Lung microvascular endothelial cell (primary cell): ENCODE measurements at places on chromosomes 2 and 18.
A peak's percentile ranks its signal among the peaks of the same experiment; 100 is the strongest.

DNA sequence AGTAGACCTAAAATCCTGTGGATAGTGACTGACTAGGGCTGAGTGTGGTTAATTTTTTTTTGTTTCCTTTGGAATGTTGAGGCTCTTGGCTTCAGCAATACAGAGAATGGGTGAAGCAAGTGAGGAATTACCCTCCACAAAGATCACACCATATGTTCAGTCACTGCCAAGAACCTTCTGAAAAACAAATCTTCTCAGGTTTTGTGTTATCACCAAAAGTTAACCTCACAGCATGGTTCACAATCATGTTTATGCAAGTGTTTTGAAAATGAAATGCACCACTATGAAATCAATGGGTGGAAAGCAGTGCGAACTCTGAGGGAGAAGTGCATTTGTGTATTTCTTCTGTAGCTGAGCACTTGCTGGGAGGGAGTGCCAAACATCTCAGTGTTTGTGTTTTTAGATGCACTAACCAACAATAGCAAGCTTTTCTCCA lies 44.4 kb downstream of the SPATS2L start:
- no peak for DNase-seq

GRCh38 chr2:30165050-30165520 lies 18.3 kb downstream of the YPEL5 start:
- DNase-seq: peak; percentile 92

DNA sequence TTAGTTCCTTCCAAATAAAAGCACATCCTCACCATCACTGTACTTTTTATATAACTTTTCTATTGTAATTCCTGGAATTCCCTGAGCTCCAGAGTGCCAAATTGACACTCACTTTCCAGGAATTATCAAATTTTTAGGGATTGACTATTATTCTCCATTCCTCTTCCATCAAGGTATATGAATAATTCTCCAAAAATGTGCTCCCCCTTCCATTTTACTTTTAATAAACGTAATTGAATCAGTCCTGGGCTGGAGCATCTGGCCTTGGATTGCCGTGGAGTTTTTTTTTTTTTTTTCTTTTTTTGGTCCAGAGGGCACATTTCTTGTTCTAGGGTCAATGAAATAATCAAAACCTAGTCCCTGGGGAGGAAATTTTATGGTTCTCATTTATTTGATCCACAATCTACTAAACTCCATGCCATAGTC lies 304.3 kb downstream of the CDCA7 start:
- DNase-seq: no peak

DNA sequence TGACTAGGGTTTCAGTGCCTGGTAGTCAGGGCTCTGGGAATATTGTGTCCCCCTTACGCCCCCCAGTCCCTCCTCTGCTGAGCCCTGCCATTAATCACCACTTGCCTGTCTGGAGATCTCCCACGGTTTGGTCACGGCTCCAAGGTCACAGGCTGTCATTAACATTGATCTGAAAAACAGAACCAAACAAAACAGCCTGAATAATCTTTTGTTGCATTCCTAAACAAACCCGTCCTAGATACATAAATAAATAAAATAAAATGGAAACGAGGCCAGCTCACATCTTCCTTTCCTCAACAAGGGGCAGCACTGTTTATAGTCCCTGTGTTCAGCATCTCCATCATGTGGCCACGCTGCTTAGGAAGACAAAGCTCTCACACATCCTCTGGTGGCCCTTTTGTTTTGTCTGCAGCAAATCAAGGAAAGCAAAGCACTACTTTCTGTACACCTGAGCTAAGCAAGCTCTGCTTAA lies 282.8 kb downstream of the AGPS start:
- no peak for DNase-seq

- no peak for DNase-seq
Observed at GRCh38 chr2:136402281-136402680, 284.3 kb upstream of the CXCR4 start.

GRCh38 chr2:218897394-218898108 lies 16.9 kb downstream of the WNT10A start:
- no peak for DNase-seq

GRCh38 chr2:84729224-84729623 lies 151.7 kb downstream of the TRABD2A start:
- DNase-seq: no peak

GRCh38 chr2:150909613-150910012 lies 352.1 kb downstream of the RBM43 start:
- no peak for DNase-seq

DNA sequence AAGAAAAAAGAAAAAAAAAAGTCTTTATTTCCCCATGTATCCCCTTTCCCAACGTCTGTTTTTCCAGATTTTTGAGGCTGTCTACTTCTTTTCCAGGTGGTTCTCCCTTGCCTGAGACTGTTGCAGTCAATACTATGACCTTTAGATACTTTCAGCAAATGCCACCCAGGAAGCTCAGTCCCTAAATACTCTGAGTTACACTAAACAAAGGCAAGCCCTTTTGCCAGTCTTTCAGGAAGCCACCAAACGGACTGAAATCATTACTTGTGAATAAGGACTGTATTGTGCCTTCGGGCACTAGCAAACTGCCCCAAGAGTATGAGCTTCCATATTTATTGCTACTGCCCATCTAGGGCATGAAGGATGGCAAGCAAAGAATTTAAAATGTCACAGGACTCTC lies 621.3 kb downstream of the SUCLG1 start:
- no peak for DNase-seq

- DNase-seq: no peak
Observed at GRCh38 chr2:67712484-67712883, 315.4 kb downstream of the ETAA1 start.

DNA sequence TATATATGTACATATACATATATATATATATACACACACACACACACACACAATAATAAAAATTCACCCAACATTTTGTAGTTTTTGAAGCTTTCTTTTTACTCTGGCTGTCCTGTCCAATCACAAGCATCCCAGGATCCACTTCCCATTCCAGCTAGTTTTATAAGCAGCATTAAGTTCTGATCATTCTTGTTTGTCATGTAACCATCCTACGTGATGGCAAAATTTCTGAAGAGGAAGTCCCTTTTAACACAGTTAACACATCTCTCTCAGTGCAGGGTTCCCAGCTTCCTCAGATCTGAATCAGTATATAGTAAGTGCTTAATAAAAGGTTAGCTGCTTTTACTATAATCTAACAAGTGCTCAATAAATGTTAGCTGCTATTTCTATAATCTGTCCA lies 26.4 kb downstream of the MYOM1 start:
- no peak for DNase-seq

DNA sequence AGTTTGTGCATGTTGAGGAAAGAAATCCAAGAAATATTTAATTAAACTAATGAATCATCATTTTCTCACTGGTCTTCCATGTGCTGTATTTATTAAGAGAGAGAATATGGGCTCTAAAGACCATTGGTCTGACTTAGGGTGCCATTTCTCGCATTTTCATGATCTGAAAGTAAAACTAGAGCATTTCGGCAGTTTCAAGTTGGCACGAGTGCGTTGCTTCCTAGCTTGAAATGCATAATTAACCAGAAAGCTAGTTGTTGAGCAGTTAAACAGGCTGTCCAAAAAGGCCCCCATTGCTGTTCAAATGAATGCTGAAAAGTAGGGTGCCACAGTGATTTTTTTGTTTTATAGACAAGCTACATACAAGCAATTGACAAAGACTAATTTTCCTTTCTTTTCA lies 47.4 kb downstream of the SLC8A1 start:
- no peak for DNase-seq

GRCh38 chr2:240427729-240428128 lies 7.7 kb upstream of the GPC1 start:
- no peak for DNase-seq

GRCh38 chr2:169265591-169265990 lies 96.7 kb downstream of the LRP2 start:
- DNase-seq: no peak

DNA sequence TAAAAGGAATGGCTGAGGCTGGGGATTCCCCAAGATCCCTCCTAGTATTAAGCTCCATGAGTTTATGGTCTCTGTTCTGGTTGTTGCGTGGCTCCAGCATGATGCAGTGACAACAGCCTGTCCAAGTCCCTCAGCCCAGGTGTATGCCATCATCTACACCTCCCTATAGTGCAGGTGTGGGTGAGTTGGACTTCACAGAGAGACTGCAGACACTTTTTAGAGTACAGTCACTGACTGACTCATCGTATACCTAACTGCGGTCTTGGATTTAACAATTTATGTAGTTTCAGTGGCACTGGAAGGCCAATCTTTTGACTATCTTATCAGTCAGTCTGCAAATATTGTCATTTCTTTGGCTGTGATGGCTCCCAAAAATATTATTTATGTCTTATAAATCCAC lies 415.0 kb downstream of the TMX3 start:
- DNase-seq: no peak

DNA sequence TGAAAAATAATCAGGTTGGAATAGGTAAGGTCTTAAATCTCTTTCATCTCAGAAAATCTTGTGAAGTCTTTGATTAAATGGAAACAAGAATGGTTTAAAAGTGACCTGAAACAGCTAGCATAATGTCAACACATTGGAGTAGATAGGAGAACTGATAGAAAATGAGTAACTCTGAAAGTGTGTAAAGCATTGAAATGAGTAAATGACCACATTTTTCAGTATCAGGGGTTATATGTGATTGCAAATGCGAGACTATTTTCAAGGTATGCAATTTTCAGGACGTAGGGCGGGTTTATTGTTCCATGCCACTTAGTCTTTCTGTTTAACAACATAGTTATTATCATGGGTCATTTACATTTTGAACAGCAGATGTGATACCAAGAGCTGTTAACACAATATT lies 1383.2 kb downstream of the LRP1B start:
- DNase-seq: no peak

- DNase-seq: no peak
Observed at GRCh38 chr18:40987581-40987980, 967.5 kb upstream of the PIK3C3 start.

DNA sequence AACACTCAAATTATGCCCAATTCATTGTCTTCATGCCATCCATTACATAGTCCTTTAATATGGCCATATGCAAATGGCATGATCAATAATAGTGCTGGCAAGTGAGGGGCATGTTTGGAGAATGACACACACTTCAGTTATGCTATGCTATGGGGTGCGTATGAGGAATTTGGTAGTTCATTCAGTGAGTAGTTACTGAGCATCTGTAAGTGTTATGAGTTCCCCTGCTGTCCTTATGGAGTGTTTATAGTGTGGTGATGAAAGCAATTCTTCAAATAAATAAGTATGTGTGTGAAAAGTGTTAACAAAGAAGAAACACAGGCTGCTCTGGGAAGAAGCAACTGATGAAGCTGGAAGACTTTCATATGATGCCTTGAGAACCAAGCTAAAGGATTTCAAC lies 383.7 kb upstream of the SLC14A2 start:
- no peak for DNase-seq

GRCh38 chr2:1618974-1619373 lies 125.3 kb downstream of the PXDN start:
- DNase-seq: no peak

GRCh38 chr2:39247512-39248043 lies 3.8 kb upstream of the CDKL4 start:
- DNase-seq: no peak

GRCh38 chr2:240896871-240897692 lies 1.1 kb upstream of the MAB21L4 start:
- DNase-seq: no peak

- peak; percentile 55 for DNase-seq
Observed at GRCh38 chr18:22346953-22347605, 70.6 kb downstream of the CTAGE1 start.

DNA sequence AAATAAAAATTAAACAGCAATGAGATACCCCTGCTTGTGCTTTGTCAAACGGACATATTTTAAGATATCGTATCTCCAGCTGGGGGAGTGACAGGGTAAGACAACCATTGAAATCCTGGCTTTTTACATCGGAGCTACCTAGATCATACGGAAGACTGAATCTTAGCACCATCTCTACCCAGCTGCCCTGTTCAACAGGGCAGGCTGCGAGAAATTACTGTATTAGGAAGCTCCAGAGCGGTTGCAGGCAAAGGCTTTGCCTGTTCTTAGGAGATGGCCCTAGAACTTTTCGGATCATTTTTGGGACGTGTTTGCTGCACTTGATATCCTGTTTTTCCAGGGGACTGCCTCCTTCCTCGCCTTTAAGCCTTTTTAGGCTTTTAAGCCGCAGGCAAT lies 2.0 kb upstream of the PRKCE start:
- peak; percentile 52 for DNase-seq

DNA sequence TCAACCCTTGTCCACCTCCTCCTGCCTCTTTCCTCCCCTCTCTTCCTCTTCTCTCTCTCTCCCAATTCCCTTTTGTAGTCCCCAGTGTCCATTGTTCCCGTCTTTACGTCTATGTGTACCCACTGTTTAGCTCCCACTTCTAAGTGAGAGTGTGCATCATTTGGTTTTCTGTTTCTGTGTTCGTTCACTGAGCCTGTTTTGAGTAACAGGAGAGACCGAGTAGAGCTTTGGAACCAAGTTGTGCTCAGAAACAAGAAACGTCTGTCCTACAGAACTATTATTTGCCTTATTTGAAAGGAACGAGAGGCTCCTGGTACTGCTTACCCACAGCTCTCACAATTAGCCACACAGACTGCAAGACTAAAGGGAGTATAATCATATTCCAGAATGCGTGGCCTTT lies 50.1 kb upstream of the MAPRE2 start:
- DNase-seq: no peak

- DNase-seq: no peak
Observed at GRCh38 chr18:63850020-63850419, 37.5 kb upstream of the SERPINB2 start.
